ENCODE measurements at places on chromosomes 7 and 10.
A peak's percentile ranks its signal among the peaks of the same experiment; 100 is the strongest.

DNA sequence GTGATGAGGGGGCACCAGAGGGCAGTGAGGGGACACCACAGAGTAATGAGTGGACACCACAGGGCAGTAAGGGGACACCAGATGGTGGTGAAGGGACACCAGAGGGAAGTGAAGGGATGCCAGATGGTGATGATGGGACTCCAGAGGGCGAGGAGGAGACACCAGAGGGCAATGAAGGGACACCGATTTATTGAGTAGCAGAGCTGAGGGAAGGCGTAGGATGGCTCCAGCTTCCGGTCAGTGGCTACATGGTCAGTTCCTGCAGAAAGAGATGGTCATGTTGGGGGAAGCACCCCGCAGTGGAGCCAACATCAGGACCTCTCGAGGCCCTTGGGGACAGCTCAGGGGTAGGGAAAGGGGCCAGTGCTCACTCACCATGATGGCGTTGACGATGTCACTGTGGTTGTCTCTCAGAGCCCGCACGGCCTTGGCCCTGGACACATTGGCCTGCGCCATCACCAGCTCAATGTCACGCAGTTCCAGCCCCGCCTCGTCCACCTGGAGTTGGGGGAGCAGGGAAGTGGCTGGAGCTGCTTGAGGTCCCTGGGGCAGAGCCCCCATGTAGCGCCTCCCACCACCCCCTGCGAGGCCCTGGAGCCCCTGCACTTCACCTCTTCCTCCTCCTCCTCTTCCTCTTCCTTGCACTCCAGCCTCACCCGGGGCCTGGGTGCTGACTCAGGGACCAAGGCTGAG lies 8.4 kb downstream of the NACAD start:
- DNase-seq, result peak; percentile 74

DNA sequence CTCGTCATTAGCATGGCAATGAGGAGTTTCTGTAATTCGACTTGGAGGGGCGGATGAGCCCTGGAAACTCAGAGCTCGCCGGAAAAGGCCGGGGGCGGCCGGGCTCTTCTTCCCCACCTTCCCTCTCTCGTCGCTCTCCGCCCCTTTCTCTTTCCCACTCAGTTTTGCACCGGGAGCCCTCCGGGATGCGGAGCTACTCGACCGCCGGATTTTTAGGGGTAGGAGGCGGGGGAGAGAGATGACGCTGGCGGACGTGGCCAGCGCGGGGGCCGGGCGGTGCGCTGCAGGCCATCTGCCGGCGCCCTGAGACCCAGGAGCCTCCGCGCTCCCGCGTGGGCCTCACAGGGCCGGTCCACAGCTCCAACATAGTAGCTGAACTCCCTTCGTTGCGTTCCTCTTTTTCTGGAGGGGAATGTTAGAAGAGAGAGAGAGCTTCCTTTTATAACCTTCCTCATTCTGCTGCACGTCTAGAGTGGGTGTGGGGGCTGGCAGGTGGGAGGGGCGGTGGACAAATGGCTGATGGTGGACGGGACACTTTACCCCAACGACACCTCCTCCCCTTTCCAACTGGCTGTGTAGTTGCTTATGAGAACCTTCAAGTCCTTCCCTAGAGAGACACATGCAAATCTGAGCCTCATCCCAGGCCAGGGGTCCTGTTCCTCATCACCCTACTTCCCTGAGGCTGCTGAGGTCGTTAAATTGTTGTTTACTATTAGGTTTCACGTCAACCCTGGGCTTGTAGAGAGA lies 1.1 kb upstream of the HOXA1 start:
- DNase-seq, result no peak

GRCh38 chr10:78295242-78295641 lies 261.6 kb downstream of the RPS24 start:
- no peak for DNase-seq

DNA sequence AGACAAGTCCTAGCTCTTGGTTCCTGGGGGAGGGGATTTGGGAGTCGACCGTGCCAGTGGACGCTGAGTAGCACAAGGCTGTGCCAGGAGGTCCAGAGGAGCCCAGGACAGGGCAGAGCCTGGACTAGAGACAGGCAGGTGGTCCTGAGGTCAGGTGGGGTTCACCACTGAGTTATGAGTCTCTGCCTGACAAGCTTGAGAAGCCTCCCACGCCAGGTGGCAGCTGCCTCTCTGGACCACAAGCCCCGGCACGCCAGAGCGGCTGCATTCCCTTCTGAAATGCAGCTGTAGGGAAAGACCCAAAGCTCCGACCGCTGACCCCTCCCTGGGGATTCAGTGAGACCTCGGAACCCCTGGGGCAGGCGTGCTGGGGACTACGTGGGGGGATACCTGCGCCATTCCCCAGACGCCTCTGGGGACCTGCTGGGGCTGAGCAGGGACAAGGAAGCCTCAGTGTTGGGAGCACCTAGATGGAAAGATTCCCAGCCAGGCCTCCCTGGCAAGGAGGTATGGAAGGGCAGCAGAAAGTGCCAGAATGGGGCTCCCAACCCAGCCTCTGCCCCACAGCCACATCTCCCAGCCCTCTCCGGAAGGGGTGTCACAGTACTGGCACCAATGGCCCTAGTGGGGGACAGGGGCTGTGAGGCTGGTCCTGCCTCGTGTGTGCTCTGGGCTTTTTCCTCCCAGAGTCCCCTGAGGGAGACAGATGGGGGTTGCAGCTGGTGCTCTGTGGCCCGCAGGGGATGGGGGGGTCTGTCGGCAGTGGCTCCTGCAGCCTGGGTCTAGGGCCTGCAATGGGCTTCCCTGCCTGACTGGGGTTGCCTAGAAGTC lies 29.0 kb downstream of the PDGFA start:
- no peak for DNase-seq

DNA sequence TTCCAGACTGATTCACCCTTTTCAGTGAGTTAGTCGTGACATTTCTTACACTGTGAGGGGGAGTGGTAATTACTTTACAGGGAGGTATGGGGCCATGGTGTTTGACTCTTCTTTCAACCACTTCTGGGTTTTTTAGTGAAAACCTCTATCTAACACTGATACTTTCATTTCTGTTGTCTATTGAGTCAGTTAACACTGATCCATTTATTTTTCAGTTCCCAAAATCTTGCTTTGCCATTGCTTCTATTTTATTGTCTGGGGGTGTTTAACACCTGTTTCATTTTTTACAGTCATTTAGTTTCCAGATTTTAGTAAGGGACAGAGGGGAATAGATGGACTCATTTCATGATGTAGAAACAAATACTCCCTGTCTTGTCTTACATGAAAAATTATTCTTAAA lies 61.5 kb downstream of the HELLS start:
- DNase-seq, result no peak

GRCh38 chr7:104530251-104530650 lies 201.8 kb downstream of the LHFPL3 start:
- no peak for DNase-seq

- DNase-seq, result no peak
These were observed 19.1 kb downstream of the AUTS2 start for GRCh38 chr7:69617364-69617763.

GRCh38 chr10:42974693-42975002 lies 102.2 kb upstream of the RET start:
- DNase-seq, result peak; percentile 70

- DNase-seq, result no peak
These were observed 17.8 kb upstream of the MAGI2 start for GRCh38 chr7:79471283-79471682.

DNA sequence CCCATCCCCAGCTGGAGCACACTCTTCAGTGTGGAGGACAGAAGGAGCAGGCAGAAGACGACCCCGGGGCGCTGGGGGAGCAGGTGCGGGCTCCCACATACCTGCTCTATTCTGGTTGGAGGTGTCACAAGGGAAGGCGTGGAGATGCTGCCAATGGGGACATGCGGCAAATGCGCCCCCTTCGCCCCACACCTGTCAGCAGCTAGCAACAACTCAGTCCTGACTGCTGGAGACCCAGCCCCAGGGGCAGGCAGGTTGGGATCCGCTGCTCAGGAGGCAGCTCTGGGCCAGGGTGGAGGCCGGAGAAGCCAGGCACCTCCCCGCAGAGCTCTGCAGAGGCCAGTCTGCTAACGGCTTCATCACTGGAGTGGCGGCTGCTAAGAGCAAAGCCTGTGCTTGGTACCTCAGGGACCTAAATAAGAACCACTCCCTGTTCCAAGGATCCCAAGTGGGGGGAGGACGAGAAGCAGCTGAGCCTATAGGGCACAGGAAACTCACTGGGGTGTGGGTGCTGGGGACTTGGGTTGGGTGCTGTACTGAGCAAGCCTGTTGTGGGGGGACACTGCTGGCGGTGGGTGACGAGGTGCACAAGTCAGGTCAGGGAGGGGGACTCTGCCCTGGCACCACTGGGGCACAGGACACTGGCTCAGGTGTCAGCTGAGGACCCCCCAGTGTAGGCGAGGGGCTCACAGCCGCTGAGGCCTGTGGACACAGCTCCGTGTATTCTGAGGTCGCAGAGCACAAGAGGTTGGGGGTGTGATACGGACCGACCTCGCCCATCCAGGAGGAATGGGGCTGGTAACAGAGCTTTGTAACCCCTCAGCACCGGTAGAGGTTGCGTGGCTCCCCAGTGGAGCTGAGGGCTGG lies 19.2 kb upstream of the GPR146 start:
- no peak for DNase-seq

DNA sequence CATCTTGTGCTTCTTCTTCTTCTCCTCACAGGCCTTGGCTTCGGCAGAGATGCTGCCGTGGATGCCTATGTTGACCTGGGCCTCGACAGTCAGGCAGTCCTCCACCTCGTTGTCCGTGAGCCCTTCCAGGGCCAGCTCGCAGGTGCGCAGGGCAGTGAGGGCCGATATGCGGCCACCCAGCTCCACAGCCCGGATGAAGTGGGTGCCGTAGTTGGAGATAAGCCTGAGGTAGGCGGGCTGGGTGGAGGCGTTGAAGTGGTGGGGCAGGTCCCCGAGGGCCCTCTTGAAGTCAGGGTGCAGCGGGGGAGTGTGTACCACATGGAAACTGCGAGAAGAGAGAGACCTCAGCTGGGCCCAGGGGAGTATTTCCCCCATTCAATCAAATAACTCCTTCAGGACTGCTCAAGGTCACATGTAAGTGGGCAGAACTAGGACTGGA lies 3.7 kb downstream of the PRF1 start:
- no peak for DNase-seq

- peak; percentile 59 for DNase-seq
These were observed 74.8 kb downstream of the VWA2 start for GRCh38 chr10:114313866-114314265.

GRCh38 chr10:125625586-125625985 lies 57.4 kb downstream of the TEX36 start:
- no peak for DNase-seq

DNA sequence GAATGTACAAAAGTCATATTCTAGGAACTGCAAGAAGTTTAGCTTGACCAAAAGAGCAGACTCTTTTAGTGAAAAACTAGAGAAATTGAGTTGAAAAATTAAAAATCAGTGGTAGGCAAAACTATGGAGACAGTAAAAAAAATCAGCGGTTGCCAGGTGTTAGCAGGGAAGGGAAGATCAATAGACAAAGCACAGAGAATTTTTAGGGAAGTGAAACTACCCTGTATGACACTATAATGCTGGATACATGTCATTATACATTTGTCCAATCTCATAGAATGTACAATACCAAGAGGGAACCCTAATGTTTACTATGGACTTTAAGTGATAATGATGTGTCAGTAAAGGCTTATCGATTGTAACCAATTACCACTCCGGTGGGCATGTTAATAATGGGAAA lies 761.9 kb downstream of the MAGI2 start:
- no peak for DNase-seq

GRCh38 chr10:117441812-117442443 lies 66.7 kb upstream of the PDZD8 start:
- DNase-seq, result no peak

DNA sequence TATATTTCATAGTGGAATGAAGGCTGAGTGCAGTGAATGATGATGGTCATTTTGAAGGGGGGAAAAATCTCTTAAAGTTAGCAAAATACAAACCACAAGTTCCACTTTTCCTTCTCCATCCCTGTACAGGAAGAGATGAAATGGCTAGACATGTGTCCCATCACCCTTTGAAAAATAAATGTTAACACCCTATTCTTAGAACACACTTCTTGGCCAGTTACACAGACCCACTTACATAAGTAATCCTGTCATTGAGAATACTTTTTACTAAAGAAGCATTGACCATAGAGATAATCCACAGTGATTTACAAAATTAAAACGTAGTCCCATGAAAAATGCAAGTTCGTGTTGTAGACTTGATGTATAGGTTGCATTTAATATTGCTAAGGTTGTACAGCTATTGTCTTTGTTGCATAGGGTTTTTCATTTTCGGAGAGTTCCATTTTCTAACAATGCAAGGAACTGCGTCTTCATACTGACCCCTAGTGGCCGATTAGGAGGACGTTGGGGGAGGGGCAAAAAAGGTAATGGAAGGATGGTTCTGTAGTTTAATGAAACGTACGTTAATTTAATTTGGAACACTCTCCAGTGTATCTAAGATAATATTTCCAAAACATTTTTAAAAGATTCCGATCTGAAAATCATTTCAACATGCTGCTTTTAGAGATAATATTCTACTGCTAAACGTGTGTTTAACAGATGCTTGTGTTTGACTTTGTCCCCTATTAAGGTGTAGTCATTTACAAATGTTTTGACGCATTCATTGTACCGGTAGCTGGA lies 60.9 kb downstream of the ARMC3 start:
- peak; percentile 69 for DNase-seq

- DNase-seq, result no peak
These were observed 28.6 kb upstream of the LHFPL3 start for GRCh38 chr7:104299777-104300176.

- no peak for DNase-seq
These were observed 15.2 kb upstream of the CDCA7L start for GRCh38 chr7:21960922-21961321.

GRCh38 chr7:1762238-1762945 lies 92.3 kb downstream of the ELFN1 start:
- DNase-seq, result no peak

DNA sequence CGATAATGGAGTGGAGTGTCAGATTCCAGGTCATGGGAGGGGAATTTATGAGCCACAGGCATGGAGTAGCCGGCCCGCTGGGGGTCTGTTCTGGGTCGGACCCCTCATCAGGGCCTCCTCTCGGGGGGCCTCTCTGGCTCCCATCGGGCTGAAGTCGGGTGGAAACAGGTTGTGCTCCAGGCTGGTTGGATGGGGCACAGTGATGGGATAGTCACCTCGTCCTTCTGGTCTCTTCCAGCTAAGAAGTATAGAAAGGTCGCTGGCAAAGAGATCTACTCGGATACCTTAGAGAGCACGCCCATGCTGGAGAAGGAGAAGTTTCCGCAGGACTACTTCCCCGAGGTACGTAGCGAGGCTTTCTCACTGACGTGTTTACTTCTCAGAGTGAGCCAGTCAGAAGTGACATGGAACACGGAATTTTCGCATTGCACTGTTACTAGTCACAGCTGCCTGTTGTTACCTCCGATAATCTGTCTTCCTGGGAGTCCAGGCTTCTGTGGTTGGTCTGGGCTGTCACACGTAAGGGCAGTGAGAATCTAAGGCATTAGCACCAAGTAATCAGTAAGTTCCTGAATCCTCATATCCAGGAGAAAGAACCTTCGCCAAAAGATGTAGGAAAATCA lies 88.3 kb downstream of the NKX6-2 start:
- DNase-seq, result peak; percentile 41

Measured in suprapubic skin (tissue), 4 donors.